ENCODE measurements at places on chromosomes 4 and X.

DNA sequence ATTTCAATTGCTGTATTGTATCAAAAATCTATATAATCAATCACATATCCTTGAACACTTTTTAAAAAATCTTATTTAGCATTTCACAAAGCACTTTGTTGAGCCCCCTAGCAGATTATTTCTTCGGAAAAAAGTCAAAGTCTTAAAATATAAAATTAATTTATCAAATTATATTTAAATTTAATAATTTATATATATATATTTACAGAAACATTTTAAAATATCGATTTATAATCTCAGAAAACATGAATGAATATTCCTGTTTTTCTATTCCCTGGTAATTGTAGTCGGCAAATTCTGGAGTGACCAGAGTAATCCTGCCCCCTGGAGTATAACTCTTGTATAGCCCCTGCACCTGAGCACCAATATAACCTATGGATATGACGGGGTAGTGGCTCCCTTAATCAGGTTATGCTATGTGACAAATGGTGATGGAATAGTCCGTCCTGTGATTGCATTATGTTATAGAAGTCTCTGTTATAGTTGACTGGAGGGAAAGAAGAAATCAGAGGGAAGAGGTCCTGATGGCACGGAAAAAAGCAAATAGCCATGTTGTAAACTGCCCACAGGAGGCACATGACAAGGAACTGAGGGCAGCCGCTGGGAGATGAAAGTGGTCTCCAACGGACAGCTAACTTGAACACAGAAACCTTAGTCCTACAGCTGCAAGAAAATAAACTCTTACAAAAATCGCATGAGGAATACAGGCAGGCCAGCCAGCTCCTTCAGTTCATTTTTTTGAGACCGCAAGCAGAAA is 1092.3 kb downstream of the ARAP2 start:
- DNase-seq: no peak

DNA sequence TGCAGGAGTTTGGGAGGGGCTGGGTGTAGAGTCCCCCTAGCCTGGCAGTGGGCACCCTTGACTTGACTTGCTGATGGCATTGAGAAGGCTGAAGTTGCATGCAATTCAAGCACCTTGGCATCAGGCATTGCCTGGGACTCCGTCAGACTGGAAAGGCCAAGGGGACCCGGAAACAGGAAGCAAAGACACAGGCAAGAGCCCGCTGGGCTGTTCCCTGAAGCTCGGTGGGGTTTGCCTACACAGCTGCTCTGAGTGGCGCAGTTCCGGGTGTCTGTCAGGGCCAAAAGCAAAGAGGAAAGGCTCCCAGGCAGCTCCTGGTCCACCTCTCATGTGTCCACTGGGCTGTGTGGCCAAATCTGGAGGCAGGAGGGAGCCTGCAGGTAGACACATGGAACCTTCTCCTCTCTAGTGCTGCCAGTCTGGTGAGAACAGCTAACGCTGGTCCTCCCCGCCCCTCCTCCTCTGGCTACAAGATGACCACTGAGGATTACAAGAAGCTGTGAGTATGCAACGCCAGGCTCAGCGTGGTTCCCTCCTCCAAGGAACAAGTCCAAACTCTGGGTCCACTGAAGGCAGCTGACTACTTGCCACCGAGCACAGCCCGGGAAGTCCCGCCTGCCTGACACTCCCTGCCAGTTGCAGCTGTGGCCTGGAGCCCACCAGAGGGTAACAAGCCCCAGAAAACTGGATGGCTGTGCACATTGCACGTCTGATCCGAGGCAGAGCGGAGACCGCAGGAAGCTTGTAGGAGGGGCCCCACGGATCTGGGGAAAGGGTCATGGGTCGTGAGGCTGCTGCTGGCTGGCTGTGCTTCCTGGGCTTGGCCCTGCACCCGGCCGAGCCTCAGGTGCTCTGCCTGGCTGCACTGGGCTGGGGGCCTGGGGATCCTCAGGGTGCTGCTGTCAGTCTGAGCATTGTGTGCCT is 20.1 kb downstream of the ZNF185 start:
- no peak for DNase-seq

GRCh38 chr4:24680746-24681448 is 96.5 kb upstream of the DHX15 start:
- DNase-seq: no peak

DNA sequence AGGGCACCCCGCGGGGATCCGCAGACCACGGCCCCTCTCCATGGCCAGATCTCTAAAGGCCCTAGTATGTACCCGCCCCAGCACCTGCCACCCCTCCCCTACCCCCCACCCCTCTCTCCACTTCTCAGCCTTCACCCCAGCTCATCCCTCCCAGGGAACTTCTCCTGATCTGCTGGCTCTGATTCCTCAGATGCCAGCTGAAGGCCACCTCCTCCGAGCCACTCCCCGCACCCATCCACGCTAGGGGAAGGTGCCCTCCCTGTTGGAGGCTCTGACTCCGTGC is 11.9 kb downstream of the PSAPL1 start:
- no peak for DNase-seq

- DNase-seq: no peak
These were observed 62.7 kb upstream of the SCML1 start for GRCh38 chrX:17674601-17675000.

GRCh38 chr4:184748251-184748652 is 14.4 kb upstream of the CENPU start:
- no peak for DNase-seq

DNA sequence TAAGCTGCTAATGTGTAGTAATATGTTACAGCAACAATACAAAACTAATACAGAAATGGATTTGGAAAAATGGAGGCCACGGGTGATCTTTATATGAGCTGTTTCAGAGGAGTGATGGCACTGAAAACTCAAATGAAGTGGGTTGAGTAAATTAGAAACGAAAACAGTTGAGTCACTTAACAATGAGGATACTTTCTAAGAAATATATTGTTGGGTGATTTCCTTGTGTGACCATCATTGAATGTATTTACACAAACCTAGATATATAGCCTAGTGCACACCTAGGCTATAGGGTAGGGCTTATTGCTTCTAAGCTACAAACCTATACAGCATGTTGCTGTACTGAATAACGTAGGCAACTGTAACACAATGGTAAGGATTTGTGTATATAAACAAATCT is 30.5 kb upstream of the DHX15 start:
- no peak for DNase-seq

GRCh38 chr4:176622251-176622948 is 170.3 kb downstream of the VEGFC start:
- DNase-seq: no peak

- DNase-seq: no peak
These were observed 134.1 kb downstream of the CEP135 start for GRCh38 chr4:56082829-56083228.

DNA sequence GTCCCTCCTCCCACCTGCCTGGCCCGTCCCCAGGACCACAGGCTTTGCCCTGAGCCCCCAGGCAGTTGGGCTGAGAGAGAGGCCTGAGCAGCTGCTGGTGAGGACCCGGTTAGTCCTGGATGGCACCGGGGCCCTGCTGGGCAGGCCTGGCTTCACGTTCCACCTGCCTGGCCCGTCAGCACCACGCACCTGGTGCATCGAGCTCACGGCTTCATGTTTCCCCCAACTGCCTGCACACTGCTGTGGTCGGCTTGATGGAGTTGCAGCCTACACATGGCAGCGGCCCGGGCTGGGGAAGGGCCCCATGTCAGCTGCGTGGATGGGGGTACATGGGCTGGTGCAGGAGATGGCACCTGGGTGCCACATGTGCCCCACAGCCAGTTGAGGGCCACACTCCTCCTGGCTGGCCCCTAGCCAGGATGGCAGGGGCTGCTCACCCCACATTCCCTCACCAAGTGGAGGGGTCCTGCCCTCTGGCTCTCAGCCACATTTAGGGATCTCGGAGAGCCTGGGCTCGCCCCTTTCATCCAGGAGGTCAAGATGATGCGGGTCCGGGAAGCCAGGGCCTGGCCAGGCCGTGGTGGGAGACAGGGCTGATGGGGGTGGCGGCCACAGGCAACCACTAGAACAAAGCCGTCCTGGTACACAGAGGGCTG is 28.5 kb downstream of the NKX1-1 start:
- no peak for DNase-seq

DNA sequence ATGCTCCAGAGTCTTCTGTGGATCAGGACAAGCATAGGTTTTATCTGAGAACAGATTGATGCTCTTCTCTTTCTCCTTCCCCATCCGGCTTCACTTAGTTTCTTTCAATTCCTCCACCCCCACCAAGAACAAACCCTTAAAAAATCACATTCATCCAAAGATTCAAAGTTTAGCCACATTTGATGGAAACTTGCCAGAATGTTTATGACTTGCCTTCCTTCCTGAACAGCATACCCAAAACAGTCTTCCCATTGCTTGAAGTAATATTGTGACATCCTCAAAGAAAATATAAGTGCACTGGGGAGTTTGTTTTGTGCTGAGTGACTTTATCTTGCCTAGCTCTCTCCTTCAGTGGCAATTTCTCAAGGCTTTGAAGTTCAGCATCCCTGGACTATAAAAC is 83.0 kb downstream of the MAGEB17 start:
- DNase-seq: no peak

DNA sequence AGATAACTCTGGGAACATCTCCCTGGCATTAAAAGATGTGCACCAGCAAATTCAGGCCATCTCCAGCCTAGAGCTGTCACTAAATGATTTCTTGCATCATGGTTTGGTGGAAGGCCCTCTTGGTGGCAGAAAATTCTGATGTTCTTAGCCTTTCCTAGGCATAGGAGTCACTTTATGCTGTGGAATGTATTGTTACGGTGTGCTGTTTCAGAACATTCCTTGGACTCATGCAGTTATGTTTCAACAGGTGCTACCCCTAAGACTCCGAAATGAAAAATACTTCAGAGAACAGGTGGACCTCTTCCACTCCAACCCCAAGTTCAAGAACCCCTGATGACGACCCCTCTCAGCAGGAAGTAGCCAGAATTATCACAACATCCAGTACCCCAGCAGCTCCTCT is 20.3 kb upstream of the PAPSS1 start:
- no peak for DNase-seq

DNA sequence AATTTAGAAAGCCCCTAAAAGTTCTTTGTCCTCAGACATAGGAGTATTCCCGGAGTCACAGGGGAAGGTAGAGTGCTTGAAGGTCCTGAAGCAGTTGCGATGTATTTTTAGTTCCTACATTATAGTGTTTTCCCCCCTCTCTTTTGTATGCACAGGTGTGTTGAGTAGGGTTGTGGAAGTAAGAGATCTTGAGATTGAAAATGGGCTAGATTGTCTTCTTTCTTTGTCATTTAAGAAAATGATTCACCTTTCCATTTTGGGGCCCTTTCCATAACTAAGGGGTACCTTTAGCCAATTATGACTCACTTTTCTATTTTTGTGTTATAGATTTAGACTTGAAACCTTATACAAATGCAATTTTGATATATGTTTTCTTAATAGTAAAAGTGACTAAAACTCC is 75.8 kb upstream of the AFF2 start:
- DNase-seq: no peak

GRCh38 chrX:44596277-44596676 is 53.6 kb upstream of the FUNDC1 start:
- DNase-seq: no peak

DNA sequence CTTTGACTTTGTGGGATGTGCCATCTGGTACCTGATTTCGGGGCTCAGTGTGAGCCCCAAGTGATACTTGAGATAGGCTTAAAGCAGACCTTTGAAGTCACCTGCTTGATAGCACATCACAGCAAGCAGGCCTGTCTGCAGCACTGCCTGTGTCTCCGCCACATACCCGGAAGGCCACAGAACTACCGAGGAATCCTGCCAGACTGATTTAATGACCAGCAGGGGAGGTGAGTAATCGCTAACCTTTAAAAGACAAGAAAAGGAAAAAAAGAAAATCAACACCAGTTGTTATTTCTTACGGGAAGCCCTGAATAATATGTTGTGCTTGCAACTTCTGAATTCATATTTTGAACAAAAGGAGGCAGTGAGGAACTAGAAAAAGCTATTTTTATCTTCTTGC is 6.8 kb downstream of the PTCHD1 start:
- DNase-seq: no peak

- DNase-seq: no peak
These were observed 8.8 kb upstream of the LRRC66 start for GRCh38 chr4:52028970-52029369.

GRCh38 chrX:37976153-37976552 is 30.2 kb upstream of the SYTL5 start:
- no peak for DNase-seq
